Stimulated activated CD4-positive, alpha-beta T cell treated with anti-CD3 and anti-CD28 coated beads, Interleukin-1b, Interleukin-23, amount 100 ng/mL, for 1 hour (primary cell): ENCODE measurements at places on chromosomes 11 and 22.

DNA sequence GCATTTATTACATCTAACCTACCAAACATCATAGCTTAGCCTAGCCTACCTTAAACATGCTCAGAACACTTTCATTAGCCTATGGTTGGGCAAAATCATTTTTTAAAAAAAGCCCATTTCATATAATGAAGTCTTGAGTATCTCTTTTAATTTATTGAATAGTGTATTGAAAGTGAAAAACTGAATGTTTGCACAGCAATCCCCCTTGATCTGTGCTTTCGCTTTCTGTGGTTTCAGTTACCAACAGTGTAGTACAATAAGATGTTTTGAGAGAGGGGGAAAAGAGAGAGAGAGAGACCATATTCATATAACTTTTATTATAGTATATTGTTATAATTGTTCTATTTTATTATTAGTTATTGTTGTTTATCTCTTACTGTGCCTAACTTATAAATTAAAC is 8.4 kb upstream of the MAP6 start:
- DNase-seq, result no peak

DNA sequence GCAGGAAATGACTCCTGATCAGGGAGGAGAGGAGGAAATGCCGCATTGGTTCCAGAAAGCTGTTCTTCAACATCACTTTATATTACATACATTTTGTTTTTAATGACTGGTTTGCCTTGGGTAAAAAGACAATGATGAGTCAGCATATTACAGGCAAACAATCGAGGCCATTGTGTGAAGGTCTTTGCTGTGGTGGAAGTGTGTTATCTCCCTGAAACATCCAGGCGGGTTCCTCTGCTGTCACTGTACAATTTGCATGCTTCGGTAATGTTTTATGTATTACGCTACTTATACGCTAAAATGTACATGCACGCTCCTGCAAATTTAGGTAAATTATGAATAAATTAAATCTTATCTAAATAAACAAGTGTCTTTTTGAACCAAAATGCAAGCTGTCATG is 161.1 kb downstream of the KIRREL3 start:
- no peak for DNase-seq

DNA sequence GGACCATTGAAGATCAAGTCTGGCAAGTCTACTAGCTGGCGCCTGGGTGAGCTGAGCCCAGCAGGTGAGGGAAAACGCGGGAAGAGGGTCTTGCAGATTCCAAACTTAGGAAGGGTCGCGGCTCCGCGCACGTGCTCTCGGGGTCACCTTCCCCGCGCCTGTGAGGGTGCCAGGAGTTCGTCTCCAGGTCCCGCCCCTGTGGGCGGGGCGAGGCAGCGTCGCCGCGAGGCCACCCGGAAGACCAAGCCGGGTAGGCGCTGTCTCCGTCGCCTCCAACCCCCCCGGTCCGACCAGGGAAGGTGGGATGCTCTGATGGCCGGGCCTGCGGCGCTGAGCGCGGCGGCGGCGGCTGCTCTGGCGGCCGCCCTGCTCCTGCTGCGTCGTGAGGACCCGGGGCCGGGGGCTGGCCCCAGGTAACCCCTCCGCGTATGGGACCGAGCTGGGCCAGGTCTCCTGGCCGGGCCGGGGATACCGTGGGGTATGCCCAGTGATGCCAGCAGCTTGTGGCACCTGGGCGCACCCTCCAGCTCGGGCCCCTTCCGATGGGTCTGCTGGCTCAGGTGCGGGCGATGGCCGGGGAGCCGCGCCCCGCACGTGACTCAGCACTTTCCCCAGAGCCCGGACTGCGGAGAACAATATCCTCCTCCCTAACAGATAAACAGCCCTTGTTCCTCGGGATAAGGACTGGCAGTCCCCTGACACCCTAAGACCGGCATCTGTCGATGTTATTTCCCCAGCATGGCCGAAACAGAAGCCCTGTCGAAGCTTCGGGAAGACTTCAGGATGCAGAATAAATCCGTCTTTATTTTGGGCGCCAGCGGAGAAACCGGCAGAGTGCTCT is at the start of gene HTATIP2:
HTATIP2 (plus strand) TSS at position 215 of the 841 bp plus-strand sequence; CDS start at position 739, 524 bp downstream.
- DNase-seq, result peak; percentile 59

DNA sequence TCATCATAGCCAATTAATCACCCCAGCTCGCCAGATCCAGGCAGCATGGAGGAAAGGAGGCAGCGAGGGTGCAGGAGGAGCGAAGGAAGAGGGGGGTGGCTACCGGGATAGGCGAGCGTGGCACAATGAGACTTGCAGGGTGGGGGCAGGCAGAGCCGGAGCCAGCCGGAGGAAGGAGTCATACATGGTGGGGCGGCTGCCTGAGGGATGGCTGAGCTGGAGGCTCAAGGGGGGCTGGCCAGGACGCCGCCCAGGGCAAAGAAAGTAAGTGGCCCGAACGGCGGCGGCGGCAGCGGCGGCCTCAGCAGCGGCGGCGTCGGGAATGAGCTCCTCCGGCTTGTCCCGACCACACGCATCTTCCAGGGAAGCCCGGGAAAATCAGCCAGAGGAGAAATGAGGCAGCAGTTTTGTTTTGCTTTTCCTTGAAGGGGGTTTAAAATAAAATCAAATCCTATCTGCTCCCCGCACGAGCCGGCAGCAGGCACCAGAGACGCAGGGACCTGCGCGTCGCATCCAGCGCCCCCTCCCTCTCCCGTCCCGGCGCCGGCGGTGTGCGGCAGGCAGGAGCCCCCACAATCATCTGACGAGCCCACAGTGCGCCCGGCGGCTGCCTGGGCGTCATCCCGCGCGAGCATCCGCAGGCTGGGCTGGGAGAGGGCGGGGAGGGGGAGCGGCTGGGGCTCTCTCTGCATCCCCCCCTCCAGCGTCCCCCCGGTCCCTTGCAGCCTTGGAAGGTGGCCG is 263.6 kb downstream of the CTTN start:
- no peak for DNase-seq

GRCh38 chr11:91104237-91104636 is 881.4 kb upstream of the CHORDC1 start:
- DNase-seq, result no peak

DNA sequence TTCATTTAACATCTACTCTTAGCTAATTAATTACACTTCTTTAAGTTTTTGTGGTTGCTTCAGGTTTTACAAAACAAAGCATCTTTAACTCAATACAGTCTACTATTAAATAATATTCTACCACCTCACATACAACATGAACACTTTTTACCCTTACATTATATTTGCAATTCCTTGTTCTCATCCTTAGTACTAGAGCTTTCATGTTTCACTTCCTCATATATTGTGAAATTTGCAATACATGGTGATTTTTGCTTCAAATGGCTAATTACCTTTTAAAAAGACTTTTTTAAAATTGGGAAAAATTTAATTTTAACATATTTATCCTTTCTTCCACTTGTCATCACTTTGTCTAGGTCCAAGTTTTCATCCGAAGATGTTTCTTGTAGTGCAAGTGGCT is 37.5 kb downstream of the RSF1 start:
- no peak for DNase-seq

- DNase-seq, result no peak
Observed at GRCh38 chr11:110128161-110128560, 35.0 kb downstream of the ZC3H12C start.

GRCh38 chr11:81080476-81080875 is 1639.6 kb upstream of the TENM4 start:
- no peak for DNase-seq

GRCh38 chr11:35148163-35148837 is 9.3 kb downstream of the CD44 start:
- no peak for DNase-seq

- DNase-seq, result no peak
Observed at GRCh38 chr11:113315811-113316210, 1.4 kb downstream of the TTC12 start.

DNA sequence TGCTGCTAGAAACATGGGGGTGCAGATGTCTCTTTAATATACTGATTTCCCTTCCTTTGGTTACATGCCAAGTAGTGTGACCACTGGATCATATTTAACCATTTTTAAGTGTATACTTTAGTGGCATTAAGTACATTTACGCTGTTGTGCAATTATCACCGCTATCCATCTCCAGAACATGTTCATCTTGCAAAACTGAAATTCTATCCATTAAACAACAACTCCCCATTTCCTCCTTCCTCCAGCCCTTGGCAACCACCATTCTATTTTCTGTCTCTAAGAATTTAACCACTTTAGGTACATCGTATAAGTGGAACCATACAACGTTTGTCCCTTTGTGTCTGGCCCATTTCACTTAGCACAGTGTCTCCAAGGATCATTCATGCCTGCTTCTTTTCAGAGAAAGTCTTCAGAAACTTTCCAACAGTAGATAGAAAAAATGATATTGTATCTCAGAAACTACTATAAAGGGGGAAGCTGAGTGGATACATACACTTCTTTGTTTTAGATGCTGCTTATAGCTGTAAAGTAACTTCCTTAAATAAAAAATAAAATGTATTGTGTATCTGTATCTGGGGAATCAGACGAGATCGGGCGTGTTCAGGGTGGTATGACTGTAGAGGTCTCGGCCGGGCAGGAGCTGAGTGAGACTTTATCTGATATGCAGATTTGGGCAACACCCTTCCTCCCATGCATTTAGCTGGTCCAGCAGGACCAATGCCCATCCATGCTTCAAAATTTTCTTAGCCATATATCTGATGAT is 44.6 kb upstream of the ZBED5 start:
- DNase-seq, result no peak

DNA sequence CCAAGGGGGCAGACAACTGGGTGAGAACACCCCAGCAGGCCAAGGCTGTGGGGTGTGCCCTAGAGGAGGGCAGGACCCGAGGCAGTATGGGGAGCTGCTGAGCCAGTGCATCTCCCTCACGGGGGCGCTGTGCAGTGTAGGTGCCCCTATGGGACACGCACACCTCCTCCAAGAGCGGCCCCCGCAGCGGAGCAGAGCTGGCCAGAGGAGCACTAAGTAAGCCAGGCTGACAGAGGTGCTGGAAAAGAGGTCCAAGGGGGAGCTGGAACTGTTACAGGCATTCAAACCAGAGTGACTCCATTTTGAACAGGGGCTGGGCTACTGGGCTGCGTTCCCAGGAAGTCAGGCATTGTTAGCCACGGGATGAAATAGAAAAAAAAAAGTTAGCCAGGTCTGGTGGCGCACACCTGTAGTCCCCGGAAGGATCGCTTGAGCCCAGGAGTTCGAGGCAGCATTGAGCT is 41.8 kb downstream of the TST start:
- peak; percentile 65 for DNase-seq

GRCh38 chr11:47259232-47259977 is 1.6 kb downstream of the NR1H3 start:
- DNase-seq, result no peak

DNA sequence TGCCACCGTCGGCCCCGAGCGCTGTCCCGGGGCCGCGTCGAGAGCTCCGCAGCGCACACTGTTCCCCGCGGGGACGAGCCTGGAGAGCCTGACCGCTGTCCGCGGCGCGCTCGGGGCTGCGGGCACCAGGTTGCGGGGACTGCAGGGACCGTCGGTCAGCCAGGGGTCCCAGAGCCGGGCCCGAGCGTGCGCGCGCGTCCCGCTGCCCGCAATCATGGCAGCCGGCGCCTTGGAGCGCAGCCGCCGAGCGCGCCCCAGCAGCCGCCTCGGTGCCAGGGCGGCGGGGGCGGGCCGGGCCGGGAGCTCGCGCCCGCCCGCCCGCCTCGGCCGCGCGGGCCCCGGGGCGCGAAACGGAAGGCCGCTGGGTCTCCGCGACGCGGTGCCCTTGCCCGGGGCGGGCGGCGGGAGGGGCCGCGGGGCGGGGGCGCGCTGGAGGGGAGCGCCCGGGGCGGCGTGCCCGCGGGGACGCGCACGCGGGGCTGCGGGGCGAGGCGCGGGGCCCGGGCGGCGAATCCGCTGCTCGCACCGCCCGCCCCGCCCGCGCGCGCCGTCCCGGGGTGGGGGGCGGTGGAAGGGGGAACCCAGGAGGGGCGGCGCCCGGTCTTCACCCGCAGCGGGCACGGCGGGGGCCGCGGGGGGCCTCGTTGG is 79.4 kb upstream of the PPARA start:
- DNase-seq, result no peak

- DNase-seq, result no peak
Observed at GRCh38 chr22:19578180-19579004, 54.2 kb upstream of the CLDN5 start.

GRCh38 chr11:7281809-7282208 is 30.1 kb downstream of the SYT9 start:
- DNase-seq, result no peak

GRCh38 chr11:134393638-134394037 is 18.4 kb downstream of the B3GAT1 start:
- no peak for DNase-seq

- DNase-seq, result no peak
Observed at GRCh38 chr11:303363-303762, 4.0 kb upstream of the IFITM5 start.

- DNase-seq, result no peak
Observed at GRCh38 chr11:61267437-61267841, 26.5 kb downstream of the PGA5 start.

GRCh38 chr11:111335549-111335948 is 37.2 kb downstream of the POU2AF3 start:
- DNase-seq, result no peak

DNA sequence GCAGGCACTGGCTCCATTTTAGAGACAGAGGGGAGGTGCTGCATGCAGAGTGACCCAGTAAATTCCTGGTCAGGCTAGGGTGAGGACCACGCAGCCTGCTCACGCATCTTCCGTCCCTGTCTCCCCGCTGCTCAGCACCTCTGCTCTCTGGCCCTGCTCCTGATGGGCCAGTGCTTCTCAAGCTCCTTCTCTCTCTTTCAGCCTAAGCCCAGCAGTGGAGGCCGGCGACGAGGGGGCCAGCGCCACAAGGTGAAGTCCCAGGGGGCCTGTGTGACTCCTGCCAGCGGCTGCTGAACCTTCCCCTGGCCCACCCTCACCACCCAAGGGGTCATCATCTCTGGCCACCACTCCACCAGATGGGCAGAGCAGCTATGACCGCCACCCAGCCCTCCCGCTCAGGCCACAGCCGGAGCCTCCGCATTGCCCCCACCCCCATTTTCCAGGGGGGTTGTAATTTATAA is 24.7 kb downstream of the GTPBP1 start:
- no peak for DNase-seq

DNA sequence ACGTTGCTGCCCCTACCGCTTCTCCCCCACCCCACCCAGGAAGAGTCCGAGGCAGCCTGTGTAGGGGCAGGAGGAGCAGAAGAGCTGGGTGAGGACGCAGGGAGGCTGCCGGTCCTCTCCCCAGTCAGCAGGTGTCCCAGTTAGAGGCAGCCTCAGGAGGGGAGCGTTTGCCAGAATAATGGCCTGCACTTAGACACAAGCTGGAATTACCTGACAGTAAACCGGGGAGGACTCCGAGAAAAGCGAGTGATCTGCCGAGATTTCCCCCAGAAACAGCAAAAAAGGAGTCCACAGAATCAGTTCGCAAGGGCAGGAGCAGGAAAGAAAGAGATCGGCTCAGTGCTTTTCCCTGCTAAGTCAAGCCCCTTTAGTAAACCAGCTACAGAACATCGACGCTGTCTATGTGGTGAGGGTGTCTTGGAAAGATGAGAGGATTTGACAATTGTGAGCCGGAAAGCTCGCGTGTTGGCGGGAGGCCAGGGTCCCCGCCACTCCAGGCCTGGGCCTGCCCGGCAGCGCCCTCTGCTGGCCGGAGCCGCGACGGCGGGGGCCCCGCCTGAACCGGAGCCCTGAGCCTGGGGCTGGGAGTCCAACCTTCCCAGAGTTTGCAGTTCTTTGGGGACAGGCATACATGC is 17.7 kb upstream of the THRSP start:
- DNase-seq, result peak; percentile 58

GRCh38 chr11:46436113-46436512 is 44.5 kb upstream of the CHRM4 start:
- DNase-seq, result no peak
